T follicular helper cell (primary cell): ENCODE measurements at places on chromosomes 3 and 15.

DNA sequence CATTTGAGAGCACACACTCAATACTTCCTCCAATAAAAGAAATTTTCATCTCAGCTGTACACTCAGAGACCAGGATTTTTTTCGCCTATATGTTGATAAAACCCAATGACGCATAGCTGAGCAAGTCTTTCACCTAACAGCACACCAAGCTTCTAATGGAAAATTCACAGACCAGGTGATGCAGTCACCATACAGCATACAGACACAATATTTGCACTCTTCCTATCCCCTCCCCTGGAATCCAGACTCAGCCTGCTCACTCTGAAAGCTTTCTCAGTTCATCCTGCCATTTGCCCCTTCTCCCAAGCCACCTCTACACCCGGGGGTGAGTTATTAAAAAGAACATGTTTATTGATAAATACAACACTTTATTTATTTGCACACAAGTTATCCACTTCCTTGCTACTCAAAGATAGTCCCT lies 1.7 kb downstream of the TBC1D5 start:
- DNase-seq = no peak

DNA sequence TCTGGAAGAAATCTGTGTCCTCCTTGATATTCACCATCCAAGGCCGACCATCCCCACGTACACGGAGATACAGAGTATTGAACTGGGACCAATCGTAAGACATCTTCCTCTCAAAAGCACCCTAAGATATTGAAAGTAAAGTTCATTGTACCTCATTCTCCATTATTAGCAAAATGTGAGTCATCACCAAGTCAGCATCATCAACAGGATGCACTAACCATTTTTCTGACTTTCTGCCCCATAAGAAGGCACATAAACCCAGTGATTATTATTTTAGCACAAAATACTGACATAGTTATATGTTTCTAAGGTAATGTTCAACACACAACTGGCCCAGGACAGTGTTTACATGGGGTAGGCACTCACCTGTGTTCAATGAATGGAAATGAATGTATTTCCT lies 7.4 kb downstream of the NDUFAF1 start:
- no peak for DNase-seq

DNA sequence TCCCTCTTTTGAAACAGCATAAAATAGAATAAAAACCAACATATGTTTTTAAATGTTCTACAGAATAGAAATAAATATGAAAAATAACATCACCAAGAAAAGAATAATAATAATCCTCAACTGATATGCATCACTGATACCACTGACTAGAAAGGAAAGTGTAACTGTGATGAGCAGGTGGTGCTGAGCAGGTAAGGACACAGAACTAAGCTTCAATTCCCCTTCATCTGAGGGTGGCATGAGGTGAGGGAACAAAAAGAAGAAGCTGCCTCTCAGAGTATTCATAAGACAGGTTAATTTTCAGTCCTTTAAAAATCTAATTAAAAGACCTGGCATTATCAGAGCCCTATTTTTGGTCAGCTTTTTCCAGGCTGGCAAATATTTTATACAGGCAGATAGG lies 216.3 kb downstream of the PLCH1 start:
- no peak for DNase-seq

- DNase-seq = no peak
Observed at GRCh38 chr3:14452740-14453710, 50.6 kb downstream of the SLC6A6 start.

DNA sequence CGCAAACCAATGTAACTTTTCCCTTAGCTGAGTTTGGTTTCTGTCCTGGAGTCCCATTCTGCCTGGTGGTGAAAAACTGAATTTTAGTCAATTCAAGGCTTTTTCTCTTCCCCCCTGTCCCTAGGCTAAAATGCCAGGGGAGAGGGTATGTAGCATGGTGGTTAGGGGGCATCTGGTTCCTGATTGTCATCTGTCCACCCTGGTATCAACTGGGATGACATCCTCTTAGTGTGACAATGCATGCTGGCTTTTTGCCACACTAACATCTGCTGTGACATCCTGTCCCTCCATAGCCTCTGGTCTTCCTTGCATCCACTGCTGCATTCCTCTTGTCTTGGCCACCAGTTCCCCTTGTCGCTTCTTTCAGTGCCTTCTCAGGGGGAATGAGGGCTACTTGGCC lies 73.7 kb downstream of the ABHD5 start:
- no peak for DNase-seq

DNA sequence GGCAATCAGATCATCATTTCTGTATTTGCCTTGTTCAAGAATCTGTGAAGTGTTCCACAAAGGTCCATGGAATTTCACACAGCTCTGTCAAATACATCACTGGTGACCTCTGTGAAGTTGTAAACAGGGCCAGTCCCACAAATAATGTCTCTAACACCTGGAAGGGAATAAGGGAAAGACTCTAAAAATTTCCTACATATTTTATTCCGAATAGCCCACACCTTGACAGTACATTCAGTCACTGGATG lies at the start of gene C3orf49:
Gene C3orf49, plus strand, starts transcription at position 149 of the 248 bp plus-strand sequence. CDS start 173 bp downstream, outside the sequence.
- no peak for DNase-seq

DNA sequence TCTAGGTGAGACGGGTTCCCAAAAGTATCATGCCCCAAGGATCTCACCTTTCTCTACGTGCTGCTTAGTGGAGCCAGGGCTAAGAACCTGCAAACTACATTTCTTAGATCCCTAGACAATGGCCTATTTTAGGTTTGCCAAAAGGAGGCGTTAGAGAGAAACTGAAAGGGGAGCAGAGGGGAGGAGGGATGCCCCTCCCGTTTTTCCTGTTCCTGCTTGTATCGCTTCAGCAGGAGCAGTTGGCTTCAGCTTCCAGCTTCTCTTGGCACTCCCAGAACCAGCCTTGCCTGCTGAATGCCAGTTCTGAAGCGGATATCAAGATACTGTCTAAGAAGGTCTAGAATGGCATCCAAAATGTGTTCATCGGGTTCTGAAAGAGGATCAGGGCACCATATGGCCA lies 58.4 kb upstream of the ABHD17C start:
- DNase-seq = no peak

GRCh38 chr3:14521611-14522010 lies 18.5 kb downstream of the GRIP2 start:
- no peak for DNase-seq

DNA sequence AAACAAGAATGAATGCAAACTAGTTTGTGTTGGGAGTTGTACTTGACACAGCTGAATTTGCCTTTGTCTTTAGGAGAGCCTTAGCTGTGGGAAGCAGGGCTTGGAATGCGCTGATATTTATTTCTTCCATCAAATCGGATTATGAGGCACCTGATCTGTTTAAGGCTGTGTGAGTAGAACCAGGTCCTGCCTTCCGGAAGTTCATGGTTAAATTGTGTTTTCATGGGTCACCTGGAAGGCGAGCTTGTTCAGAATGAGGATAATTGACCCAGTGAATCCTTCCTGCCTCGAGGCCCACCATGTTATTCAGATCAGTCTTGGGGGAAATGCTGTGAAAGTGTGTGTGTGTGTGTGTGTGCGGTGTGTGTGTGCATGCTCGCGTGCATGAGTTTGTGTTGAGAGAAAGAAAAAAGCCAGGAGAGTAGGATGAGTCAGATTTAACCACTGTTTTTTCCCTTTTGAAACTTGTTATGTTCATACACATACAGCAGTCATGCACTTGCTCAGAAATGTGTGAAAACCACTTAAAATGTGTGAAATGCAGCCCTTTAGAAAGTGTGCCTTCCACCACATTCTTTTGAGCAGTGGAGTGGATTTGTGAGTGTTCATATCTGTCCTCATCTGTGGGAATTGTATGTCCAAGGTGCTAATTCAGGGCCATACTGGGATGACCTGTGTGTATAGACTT lies 36.7 kb downstream of the SMAD3 start:
- no peak for DNase-seq
